ENCODE measurements at places on chromosomes 1 and 21. TPM values are rescaled to one million over a fixed set of nuclear protein-coding genes. Genes with fewer than 3 reads are reported as not detected.

DNA sequence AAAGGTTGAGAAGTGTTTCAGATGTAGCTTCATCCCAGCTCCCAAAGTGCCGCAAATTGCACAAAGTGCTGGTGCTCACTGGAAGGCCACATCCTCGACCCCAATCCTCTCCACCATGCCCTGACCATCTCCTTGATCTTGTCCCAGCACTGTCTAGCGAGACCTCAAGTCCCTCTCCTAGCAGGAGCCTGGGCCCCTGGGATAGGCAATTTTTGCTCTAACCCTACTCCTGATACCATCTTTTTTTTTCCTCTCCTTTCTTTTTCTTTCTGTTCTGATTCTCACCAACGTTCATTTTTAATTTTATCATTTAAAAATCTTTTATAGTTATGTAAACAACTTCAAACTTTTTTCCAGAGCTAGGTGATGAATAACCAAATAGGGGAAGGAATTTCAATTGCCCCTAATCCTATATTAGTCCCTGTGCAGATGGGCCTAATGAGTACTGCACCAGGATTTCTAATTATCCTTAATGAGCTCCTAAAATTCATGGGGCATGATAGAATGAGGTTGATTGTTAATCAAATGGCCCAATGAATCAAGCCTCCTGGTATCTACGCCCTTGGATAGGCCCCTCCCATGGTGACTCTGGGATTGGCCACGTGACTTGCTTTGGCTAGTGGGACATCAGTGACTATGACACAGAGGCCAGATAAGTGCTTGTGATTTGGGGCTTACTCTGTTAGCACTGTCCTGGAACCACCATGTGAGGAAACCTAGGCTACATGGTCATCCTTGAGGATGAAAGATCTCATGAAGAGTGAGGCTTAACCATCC, 41.5 kb upstream of the TENT5B start:
- DNase-seq, result no peak

- no peak for DNase-seq
Observed at GRCh38 chr1:175802407-175803123, 59.2 kb upstream of the TNR start.

The RBM11 gene
- 3.5 TPM for total RNA-seq

The TRIM67 gene
- total RNA-seq, result not detected

- DNase-seq, result peak; percentile 24
Observed at GRCh38 chr1:3016641-3017439, 4.4 kb upstream of the ACTRT2 start.

DNA sequence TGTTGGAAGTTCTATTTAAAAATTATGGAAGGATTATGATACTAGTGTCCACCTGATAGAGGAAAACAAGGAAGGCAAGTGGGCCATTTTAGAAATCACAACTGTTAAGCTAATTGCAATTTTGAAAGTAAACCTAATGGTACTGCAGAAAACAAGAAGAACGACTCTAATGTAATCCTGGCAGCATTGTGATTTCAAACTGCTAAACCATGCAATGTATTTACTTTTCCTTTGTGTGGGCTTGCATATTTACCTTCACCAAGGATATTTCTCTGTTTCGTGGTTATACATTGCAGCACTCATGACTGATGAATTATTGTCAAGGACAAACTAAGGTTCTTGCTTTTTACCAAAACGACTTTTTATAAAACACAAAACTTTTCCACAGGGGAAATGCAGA, 88.1 kb downstream of the TM2D1 start:
- no peak for DNase-seq

DNA sequence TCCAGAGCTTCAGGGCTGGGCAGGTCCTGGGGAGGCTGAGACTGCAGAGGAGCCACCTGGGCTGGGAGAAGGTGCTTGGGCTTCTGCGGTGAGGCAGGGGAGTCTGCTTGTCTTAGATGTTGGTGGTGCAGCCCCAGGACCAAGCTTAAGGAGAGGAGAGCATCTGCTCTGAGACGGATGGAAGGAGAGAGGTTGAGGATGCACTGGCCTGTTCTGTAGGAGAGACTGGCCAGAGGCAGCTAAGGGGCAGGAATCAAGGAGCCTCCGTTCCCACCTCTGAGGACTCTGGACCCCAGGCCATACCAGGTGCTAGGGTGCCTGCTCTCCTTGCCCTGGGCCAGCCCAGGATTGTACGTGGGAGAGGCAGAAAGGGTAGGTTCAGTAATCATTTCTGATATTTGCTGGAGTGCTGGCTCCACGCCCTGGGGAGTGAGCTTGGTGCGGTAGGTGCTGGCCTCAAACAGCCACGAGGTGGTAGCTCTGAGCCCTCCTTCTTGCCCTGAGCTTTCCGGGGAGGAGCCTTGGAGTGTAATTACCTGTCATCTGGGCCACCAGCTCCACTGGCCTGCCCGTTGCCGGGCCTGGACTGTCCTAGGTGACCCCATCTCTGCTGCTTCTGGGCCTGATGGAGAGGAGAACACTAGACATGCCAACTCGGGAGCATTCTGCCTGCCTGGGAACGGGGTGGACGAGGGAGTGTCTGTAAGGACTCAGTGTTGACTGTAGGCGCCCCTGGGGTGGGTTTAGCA, 9.3 kb downstream of the MYBPH start:
- no peak for DNase-seq

DNA sequence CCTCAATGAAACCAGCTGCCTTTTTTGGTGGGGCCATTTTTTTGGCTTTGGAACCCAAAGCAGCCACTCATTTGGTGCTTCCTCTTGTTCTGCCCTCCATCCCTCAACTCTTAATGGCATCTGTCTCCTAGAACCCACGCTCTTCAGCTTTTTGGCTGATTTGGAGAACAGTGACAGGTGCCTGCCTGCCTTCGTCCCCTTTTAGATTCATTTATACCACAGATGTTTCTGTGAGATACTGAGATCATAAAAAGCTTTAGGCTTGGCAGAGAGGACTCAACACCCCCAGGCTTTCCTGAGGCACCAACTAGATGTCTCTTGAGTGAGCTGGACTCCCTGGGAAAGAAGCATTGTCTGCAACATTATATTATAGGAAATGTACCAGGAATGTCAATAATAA, 20.4 kb upstream of the YTHDF2 start:
- DNase-seq, result no peak

GRCh38 chr21:41187537-41188025, 19.6 kb downstream of the BACE2 start:
- DNase-seq, result no peak

DNA sequence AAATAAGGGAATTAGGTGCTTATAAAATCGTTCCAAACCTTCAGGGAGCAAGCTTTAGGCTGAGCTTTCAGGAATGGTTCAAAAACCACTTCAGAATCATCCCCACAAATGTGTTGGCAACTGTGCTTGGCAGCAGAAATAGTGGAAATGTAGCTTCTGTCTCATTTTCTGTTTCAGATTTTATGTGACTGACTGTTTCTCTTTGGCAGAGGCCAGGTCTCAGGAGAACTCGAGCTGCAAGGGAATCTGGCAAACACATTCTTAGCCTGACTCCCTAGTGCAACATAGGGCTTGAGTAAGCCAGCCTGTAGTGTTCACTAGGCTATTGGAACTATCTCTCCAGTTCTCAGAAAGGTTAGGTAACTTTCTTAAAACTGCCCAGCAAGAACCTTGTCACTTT, 128.6 kb downstream of the PLA2G4A start:
- DNase-seq, result no peak

- DNase-seq, result no peak
Observed at GRCh38 chr1:165443539-165444311, 1.2 kb downstream of the RXRG start.

The SLAMF8 gene
- 1.8 TPM for total RNA-seq

The CD1B gene
- not detected for total RNA-seq

The EFCAB7 gene
- 11.8 TPM for total RNA-seq

DNA sequence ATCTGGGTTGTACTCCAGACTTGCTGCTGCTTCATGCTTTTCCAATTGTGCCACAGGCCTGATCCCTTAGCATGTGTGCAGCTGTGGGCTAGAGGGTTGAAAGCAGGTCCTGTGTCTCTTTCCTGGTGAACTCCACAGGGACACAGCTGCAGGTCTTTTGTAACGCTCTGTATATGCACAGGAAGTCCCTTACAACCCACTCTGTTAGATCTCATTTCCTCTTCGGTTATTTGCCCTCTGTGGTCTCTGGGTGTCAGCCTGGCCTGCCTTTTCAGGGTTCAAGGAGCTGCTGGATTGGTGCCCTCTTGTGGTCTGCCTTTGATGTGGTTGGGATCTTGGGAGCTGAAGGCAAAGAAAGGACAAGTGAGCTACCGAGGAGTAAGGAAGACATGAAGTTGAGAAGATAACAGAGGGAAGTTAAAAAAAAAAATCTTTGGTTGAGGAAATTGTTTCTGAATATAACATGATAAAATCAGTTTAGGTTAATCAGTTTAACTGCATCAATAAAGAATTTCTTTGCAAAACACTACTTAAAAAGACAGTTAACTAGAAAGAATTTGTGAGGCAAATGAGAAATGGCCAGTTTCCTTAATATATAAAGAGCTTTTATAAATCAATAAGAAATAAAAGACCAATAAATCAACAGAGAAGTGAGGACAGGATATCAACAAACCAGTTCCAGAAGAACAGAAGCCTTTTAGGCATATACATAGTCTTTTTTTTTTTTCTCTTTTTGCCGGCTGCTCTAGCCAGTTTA, 44.1 kb downstream of the UCK2 start:
- DNase-seq, result peak; percentile 55

DNA sequence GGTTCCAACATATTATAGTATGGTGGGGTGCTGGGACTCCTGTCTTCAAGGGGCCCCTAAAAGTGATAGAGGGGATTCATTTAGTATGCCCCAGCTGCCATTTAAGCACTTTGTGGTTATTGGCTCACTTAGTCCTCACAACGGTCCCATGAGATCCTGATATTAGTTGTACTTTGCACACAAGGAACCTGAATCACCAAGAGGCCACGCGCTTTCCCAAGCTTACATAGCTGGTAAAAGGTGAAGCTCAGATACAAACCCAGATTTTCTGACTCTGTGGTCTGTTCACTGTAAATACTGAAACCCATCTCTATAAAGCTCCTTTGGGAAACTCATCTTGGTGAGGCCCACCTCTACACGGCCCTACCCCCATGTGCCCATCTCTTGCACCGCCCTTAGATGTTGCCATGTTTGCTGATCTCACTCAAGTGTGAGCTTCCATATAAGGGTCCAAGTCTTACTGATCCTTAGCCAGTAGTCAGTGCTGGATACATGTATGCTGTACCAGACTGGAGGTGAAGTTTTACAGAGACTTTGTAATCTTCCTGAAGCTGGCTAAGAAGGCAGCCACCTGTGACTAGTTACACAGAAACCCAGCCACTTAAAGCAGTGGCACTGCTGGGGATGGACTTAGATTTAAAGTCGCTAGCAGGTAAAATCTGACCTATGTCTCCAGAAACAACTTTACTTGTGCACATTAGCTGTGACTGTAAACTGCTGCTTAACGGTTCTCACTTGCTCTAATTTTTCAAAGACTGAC, 124.4 kb upstream of the HOOK1 start:
- no peak for DNase-seq

DNA sequence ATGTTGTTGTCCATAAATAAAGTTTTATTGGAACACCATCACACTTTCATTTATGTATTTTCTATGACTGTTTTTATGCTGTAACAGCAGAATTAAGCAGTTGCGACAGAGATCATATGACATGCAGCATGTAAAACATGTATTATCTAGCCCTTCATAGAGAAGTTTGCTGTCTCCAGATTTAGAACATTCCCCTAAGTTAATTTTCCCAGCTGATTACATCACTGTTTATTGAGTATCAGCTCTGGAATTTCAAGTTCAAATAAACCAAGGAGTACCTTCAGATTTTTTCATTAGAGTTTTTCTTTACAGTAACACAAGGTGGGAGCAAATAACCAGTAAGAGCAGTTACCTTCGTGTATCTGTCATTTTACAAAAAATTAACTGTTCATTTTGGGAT, 792.8 kb downstream of the USP25 start:
- DNase-seq, result no peak
